ENCODE measurements at places on chromosomes 11 and 22. TPM values are rescaled to one million over a fixed set of nuclear protein-coding genes. Genes with fewer than 3 reads are reported as not detected.

The CELSR1 gene
- total RNA-seq, result 0.06 TPM

The PRRG4 gene
- total RNA-seq, result 1.9 TPM

The PGA5 gene
- total RNA-seq, result not detected

The TRIM49 gene
- not detected for total RNA-seq

The GRIA4 gene
- total RNA-seq, result not detected

The RFPL3 gene
- total RNA-seq, result not detected

The ROBO3 gene
- total RNA-seq, result 5.3 TPM

The ARHGAP42 gene
- not detected for total RNA-seq

The ZNF215 gene
- total RNA-seq, result 1.1 TPM

The P2RY2 gene
- total RNA-seq, result not detected

The PDHX gene
- total RNA-seq, result 27.9 TPM

The GPHA2 gene
- not detected for total RNA-seq

The TSPAN32 gene
- total RNA-seq, result 20.5 TPM

The TMEM191B gene
- total RNA-seq, result 2.8 TPM

The RIMBP3B gene
- 0.09 TPM for total RNA-seq

The TMEM121B gene
- total RNA-seq, result not detected

The SCUBE1 gene
- total RNA-seq, result 3.0 TPM

The TBX10 gene
- total RNA-seq, result not detected

The OR8G5 gene
- total RNA-seq, result not detected

The NRGN gene
- 6.6 TPM for total RNA-seq

The MRGPRF gene
- not detected for total RNA-seq

The OR6A2 gene
- total RNA-seq, result not detected

The TTC12 gene
- 15.9 TPM for total RNA-seq

The OR2AG1 gene
- total RNA-seq, result not detected

The DDX17 gene
- total RNA-seq, result 527 TPM

The DEUP1 gene
- not detected for total RNA-seq

The NELL1 gene
- total RNA-seq, result not detected

The CNTN5 gene
- not detected for total RNA-seq

The DAGLA gene
- total RNA-seq, result not detected

The CD248 gene
- 16.8 TPM for total RNA-seq

The PPP1R14B gene
- total RNA-seq, result 142 TPM

The MPEG1 gene
- total RNA-seq, result not detected

The CFAP300 gene
- not detected for total RNA-seq
